ENCODE measurements at places on chromosomes 2 and 18.

DNA sequence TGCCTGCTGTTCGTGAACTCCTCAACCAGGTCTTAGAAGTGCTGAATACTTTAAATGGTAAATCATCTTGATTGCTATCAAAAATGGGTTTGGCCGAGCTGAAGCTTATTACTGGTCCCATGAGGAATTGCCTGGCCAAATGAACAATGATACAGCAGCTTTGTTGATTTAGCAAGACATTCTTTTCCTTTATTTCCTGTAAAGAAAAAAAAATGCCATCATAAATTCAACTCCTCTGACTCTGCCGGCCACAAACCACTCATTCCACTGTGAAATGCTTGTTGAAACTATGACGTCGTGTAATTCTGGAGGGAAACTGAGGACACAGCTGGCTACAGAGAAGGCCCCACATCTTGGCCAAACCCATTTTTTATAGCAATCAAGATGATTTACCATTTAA lies 74.2 kb upstream of the ID2 start:
- peak; percentile 80 for DNase-seq

DNA sequence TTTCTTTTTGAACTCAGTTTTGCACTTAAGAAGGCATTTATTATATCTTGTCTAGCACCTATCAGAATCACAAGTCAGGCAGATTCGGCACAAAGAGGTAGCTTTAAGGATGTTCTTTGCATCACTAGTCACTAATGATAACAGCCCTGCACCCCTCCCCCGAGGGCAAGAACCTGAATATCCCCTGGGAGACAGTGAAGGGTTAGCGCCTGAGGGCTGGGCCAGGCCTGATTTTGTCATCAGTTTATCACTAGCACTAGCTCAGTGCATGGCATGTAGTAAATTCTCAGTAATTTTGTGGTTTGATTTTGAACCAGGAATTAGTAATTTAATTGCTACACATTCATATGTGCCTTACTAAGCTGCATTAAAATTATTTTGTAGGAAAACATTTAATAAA lies 23.9 kb upstream of the HS6ST1 start:
- DNase-seq, result no peak

GRCh38 chr2:54809819-54810218 lies 86.4 kb downstream of the EML6 start:
- no peak for DNase-seq

DNA sequence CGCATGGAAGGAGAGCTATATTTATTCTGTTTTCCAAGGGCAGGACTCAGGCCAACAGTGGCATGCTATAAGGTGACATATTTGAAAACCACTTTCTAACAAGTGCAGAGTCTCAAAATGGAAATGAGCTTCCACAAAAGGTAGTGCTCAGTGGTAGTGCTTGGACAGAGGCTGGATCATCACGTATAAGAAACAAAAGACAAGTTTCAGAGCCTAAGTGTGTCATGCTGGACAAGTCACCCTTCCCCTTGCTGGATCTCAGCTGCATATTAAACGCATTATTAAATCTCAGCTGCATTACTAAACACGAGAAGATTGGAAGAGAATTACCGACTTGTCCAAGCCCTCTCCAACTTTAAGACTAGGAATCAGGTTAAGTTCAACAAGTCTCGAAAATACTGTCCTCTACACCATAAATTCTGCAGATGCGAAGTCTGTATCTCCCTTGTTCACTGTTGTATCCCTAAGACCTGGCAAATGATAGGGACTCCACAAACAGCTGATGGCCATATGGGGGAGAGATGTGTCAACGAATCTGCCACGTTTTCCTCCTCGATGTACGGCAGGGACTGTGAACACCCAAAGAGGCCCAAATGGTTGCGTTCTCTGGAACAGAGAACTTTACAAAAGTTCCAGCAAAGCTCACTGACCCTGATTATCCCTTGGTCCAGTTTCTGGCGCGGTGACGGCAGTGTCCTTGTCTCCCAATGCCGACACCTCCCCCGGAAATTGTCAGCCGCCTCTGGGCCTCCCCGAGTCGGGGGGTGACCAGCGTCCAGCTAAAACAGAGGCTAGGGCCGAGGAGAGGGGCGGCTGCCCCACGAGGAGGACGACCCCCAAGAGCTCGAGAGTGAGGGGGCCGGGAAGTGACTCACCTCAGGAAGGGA lies 611 bp downstream of the NOL10 start:
- no peak for DNase-seq

GRCh38 chr2:234161932-234162331 lies 111.4 kb downstream of the SPP2 start:
- no peak for DNase-seq

- DNase-seq, result no peak
Observed at GRCh38 chr2:210528716-210529115, 27.7 kb upstream of the CPS1 start.

GRCh38 chr2:196617430-196617829 lies 22.1 kb upstream of the CCDC150 start:
- DNase-seq, result no peak

GRCh38 chr18:44945888-44946401 lies 265.3 kb downstream of the SETBP1 start:
- DNase-seq, result no peak

DNA sequence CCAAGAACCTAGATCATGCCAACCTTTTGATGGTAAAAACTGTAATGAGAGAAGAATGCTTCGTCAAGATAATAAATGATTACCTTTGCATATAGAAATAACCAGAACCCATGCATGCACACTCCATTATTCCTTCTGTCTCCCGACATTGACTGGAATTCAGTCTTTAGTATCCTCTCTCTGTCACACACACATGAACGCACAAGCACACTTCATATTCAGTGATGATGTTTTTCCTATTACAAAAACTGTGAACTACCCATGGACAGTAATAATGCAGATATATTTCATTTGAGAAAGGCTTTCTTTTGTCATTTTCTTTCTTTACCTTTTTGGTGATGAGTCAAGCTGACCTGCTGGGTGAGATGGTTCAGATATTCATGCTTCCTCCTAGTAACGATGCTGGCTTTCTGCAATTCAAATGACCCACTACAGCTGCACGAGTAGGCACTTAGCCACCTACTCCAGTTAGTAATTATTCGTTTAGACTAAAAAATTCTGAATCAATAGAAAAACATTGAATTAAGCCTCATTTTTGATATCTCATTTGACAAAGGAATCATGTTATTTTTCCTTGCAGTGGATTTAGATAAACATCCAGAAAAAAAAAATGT lies 382.2 kb downstream of the TGIF1 start:
- DNase-seq, result no peak

- DNase-seq, result no peak
Observed at GRCh38 chr2:218008060-218009040, 5.6 kb upstream of the TNS1 start.

GRCh38 chr2:41932241-41933045 lies 115.4 kb upstream of the PKDCC start:
- no peak for DNase-seq

DNA sequence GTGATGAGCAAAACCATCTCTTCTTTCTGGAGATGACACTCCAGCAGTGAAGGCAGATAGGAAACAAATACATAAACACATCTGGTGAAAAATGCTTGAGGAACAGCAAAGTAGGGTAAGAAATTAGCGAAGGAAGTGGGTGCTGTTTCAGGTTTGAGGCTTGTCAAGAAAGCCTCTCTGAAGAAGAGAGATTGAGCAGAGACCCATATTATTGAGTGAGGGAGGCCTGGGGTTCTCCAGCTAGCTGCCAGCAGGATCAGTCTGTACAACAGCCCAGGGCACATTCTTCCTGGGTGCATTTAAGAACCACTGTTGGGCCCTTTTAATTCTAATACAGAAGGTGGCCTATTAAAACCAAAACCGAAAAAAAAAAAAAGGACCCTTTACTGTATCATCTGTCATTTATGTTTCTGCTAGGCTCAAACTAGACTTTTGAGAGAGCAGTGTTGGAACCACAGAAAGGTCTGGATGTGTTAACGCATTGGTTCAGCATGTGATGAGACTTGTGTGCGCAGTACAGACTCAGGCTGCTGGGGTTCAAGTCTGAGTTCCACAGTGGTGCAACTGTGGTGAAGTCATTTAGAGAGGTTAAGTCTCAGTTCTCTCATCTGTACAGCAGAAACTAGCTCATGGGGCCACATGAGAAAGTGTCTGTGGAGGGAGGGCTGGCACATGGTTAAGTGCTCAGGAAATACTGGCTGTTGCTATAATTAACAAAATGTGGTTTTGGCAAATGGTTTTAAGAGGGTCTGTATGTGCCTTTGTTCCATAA lies 28.9 kb downstream of the MGAT5 start:
- DNase-seq, result no peak

GRCh38 chr2:17426743-17427142 lies 91.5 kb downstream of the RAD51AP2 start:
- DNase-seq, result no peak

- no peak for DNase-seq
Observed at GRCh38 chr2:85589982-85590791, 5.4 kb upstream of the RNF181 start.

- no peak for DNase-seq
Observed at GRCh38 chr2:158179660-158180059, 78.0 kb downstream of the UPP2 start.

DNA sequence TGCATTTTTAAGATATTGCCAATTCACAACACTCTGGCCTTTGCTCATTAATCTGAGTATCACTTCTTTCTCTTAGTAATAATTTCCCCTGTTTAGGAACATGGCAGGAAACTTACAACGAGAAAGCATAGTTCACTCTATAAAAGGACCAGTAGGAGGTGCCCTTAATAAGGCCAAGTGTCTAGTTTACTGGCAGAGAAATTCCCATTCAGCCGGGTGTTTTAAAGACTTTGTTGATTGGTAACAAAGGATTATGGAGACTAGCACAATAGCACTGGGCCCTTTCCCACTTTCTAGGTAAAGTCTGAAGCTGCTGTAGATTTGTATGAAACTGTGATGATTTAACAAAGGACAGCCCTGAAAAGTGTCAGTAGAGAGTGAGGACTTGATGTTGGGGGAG lies 3.1 kb downstream of the DCC start:
- no peak for DNase-seq

- DNase-seq, result no peak
Observed at GRCh38 chr2:48984922-48985321, 169.4 kb downstream of the FSHR start.

DNA sequence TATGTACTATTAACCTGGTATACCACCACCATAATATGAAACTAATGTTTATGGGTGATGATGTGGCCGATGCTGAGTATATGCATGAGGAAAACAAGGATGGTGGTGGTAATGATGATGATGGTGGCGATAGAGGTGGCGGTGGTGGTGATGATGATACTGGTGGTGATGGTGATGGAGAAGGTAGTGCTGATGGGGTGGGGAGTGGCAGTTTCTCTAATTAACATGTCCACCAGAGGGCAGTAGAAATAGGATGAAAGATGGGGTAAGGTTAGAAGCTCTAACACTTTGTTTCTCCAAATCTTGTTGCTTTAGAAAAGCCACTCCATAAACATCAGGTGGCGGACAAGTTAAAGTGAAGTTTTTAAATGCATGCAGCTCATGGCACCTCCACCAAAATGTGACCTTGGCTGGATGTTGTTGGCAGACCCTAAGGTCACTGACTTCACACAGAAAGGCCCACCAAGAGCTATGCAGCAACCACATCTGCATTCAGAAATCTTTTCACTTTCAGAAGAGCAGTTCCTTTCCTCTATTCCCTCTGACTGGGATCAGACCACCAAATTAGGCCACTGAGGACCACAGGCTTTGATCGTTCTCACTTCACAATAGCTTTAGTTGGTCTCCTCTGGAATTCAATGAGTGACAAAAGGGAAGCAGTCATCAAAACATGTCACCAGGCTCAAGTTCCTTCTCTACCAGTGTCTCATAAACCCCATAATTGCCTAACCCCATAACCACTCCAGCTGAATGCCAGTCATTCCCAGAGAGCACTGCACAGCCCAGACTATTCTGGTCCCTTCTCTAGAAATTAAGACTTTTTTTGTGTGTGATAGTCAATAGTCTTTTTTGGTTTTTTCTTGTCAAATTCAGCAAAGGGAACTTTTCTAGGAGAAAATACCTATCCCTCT lies 7.5 kb upstream of the BCL11A start:
- no peak for DNase-seq

GRCh38 chr2:95238131-95238530 lies 30.8 kb downstream of the ZNF892 start:
- DNase-seq, result no peak

- no peak for DNase-seq
Observed at GRCh38 chr2:205807758-205808157, 125.5 kb downstream of the NRP2 start.

- no peak for DNase-seq
Observed at GRCh38 chr2:20439503-20439902, 7.4 kb upstream of the RHOB start.

- no peak for DNase-seq
Observed at GRCh38 chr2:118123561-118124232, 35.4 kb downstream of the INSIG2 start.

DNA sequence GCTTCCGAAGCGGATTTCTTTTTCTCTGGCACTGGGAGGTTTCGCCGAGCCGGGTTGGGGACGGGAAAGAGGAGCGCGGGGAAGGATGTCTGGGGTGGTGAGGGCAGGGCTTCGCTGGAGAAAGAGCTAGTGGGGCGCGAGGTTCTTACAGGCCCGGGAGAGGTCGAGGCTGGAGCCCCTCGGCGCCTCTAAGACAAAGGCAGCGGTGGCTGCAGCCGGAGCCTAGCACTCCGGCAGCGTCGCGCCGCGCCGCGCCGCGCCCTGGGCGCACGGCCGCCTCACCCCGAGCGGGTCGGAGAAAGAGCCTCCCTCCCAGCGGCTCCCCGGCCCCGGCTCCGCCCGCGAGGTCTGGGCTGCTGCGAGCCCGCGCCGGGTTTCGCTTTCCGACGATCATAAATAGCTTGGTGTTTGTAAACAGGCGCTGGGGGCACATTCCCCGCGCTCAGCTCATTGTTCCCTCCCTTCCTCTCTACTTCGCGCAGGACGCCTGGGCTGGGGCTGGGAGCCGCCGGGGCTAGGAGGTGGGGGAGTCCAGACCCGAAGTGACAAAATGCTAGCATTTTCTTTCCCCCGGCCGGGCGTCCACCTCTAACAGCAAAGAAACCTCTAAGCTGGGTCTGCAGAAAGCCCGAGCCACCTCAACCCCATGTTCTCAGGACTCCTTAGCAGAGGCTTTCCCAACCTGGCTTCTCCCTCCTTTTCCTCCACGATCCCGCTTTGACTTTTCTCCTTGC lies 813 bp upstream of the MEIS1 start:
- peak; percentile 46 for DNase-seq

- DNase-seq, result no peak
Observed at GRCh38 chr18:77131100-77131651, 1.4 kb downstream of the MBP start.

GRCh38 chr2:24930768-24931167 lies 10.7 kb upstream of the ADCY3 start:
- no peak for DNase-seq

GRCh38 chr2:215280326-215280725 lies 31.5 kb upstream of the ATIC start:
- no peak for DNase-seq

DNA sequence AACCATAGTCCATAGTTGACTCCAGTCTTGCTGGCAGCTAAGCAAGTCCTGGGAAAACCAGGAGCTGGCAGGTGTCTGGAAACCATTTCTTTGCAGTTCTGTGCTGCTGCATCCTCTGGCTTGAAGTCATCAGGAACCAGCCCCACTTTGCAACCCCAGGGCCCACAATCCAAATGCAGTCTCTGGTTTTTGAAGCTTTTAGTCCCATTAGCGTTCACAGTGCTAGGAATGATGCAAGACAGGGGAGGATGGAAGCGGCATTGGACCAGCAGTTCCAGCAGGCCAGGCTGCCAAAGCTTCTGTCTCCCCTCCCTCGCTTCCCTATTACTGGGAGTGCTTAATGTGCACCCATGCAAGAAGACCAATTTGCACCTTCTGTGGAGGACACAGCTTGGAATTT lies 106.4 kb downstream of the ZBTB7C start:
- DNase-seq, result no peak

GRCh38 chr2:120793682-120794403 lies 58.2 kb downstream of the GLI2 start:
- DNase-seq, result no peak

- no peak for DNase-seq
Observed at GRCh38 chr2:10501451-10501961, 53.4 kb upstream of the ODC1 start.
